Kidney tubule cell (primary cell): ENCODE measurements at places on chromosomes 6 and 20.

DNA sequence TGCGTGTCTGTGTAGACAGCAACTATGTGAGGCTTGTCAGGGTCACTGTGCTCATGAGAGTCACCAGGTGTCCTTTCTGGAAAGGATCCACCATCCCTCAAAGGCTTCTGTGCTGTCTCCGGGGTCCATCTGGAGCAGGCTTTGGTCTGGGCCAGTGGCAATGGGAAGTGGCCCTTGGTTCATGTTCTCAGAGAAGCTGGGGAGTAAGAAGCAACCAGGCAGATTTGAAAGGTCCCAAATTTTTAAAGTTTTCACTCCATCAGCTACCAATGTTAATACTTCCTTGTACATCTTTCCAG, 68.2 kb downstream of the GCNT2 start:
- DNase-seq = no peak

GRCh38 chr6:116385459-116385802, 14.7 kb downstream of the DSE start:
- peak; percentile 79 for DNase-seq

GRCh38 chr6:159941286-159942113, 27.4 kb upstream of the IGF2R start:
- peak; percentile 51 for DNase-seq

GRCh38 chr6:105112577-105112976, 67.2 kb downstream of the POPDC3 start:
- DNase-seq = no peak

- DNase-seq = peak; percentile 27
Measured at GRCh38 chr6:52489881-52490280, 69.7 kb downstream of the EFHC1 start.

- DNase-seq = no peak
Measured at GRCh38 chr6:134190883-134191282, 127.0 kb downstream of the SGK1 start.

DNA sequence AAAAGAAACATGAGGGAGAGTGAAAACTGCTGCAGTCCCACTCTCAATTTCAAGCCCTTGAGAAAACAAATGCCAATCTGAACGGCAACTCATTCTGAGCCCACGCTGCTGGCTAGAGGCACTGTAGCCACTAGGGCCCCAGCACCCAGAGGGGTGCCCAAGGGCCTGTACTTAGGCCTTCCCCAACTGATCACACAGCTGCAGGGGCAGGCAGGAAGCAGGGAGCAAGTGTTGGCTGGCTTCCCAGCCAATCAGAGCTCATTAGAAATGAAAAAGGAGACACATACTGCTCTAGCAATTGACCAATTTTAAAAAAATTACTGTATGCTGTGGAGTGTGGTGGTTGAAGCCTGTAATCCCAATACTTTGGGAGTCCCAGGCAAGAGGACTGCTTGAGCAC, 3.7 kb upstream of the BEND3 start:
- no peak for DNase-seq

- DNase-seq = no peak
Measured at GRCh38 chr6:138371452-138371711, 6.3 kb upstream of the SMIM28 start.

DNA sequence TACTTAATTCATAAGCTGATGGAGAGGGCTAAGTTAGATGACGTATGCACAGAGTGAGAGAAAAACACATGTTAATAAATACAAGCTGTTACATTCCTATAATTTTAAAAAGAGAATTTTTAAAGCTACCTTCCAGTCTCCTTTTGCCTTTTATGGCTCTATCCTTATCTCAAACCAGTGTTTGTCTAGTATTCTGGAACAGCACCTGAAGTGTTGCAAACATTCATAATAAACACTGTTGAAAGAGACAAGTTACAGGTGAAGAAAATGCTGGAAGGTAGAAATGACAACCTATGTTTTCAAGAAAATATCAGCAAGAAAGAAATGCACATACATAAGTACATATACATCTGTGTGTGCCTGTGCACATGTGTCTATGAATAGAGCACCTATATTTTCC, 409.1 kb downstream of the PKHD1 start:
- no peak for DNase-seq

DNA sequence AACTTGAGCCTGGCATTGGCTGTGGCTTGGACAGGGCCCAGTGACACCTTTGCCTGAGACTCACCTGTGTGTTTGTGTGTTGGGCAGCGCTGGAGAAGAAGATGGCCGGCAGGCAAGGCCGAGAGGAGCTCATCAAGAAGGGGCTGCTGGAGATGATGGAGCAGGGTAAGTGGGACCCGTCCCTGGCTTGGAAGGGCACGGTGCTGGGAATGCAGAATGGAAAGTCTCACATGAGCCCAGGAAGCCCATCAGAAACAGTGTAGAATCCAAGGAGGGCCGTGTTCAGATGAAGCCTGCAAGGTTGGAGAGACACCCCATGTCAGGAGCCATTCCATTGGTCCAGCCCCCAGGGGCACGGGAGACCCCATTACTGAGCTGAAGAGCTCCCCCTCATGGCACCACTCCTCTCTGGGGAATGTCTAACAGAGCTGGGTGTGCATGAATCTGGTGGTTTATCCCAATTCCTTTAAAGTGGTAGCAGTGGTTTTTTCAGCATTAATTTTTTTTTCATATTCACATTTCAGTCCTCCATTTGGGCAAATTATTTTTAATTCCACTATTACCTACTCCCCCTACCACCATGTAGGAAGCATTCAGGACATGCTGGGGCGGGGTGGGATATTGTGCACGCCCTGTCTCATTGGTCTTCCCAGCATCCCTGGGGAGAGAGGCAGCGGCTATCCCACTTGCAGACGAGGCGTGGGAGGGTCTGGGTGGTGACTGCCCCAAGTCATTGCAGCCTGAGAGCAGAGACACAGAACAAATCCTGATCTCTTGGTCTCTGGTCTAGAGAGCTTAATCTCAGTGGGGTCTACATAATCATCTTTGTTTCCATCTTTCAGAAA, 143.6 kb downstream of the PHACTR3 start:
- no peak for DNase-seq

GRCh38 chr20:52461582-52461981, 270.0 kb upstream of the ZFP64 start:
- no peak for DNase-seq

DNA sequence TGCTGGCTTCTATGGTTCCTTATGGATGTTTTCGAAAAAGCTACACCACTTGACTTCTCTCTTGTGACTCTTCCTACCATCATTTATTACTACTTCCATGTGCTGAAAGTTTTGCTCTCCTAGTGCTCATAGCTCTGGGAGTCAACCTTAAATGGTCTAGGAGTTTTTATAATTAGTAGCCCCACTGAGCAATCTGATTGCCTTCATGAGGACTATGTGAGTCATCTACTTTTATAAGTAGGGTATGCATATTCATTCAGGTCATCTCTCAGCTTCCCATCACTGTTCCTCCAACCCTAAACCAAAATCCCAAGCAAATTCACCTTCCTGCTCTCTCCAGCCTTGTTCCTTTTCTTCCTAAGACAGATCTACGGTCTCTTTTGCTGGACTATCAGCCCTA, 17.4 kb upstream of the FAXC start:
- DNase-seq = no peak

DNA sequence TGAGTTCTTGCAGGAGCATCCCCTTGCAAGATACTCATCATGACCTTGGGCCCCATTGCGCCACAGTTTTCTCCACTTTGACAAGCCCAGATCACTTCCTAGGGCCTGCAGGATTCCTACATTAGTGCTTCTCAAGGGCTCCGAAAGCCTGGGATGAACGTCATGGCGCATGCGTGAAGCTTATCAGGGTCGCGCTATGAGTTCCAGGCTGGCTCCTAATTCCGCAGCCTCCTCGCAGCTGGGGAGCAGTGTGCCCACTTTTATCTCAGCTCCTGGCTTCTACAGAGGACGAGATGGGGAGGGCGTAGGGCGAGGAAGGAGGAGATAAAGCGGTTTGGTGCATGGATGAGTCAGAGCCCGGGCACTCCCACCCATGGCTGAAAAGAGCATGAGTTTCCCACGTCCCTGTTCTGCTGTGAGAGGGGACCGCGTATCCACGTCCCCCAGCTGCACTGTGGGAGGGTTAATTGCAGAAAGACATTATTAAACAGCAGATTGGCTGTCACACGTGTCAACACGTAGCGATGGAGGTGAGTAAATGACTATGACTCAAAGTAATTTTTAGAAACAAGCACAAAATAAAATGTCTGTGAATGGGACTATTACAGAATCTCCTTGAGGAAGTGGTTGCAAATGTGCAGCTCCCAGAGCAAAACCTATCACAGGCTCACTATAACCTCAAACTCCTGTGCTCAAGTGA, 72.9 kb upstream of the DSP start:
- DNase-seq = peak; percentile 23

- DNase-seq = no peak
Measured at GRCh38 chr20:63091901-63092659, 85.3 kb upstream of the BHLHE23 start.

DNA sequence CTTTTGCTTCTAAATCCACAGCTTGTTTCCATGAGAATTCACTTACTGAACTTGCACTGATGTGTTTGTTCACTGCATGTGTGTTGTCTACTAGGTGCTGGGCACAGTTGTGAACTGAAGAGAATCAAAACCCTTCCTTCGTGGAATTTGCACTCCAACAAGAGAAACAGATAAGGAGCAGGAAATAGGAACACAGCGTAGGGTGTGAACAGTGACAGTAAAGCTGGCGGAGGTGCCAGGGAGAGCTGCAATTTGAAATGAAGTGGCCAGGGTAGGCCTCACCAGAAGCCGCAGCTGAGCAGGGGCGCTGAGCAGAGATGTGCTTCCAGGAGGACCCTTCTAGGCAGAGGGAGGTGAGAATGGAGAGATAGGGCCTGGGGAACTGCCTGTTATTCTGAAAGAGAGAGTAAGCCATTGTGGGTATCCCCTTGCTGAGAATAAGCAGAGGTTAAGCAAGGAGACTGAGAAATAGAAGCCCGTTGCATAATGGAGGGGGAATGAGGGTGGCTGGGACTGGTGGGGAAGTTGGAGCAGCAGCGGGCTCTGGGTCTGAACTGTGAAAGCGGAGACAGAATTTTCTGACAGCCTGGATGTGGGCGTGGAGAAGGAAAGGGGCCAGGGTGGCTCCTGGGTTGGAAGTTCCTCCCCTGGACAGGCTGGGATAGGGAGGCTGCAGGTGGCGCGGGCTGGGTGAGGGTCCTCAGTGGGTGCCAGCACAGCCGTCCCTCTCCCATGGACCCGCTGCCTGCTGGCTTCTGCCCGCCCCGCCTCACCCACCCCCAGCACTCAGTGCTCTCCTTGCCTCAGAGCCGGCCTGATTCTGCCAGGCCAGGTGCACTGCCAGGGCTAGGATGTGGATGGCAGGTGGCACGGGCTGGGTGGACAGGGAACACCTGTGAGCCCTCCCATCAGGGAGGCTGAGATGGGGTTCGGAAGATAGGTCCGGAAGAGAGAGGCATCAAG, 114.7 kb upstream of the AFDN start:
- no peak for DNase-seq

DNA sequence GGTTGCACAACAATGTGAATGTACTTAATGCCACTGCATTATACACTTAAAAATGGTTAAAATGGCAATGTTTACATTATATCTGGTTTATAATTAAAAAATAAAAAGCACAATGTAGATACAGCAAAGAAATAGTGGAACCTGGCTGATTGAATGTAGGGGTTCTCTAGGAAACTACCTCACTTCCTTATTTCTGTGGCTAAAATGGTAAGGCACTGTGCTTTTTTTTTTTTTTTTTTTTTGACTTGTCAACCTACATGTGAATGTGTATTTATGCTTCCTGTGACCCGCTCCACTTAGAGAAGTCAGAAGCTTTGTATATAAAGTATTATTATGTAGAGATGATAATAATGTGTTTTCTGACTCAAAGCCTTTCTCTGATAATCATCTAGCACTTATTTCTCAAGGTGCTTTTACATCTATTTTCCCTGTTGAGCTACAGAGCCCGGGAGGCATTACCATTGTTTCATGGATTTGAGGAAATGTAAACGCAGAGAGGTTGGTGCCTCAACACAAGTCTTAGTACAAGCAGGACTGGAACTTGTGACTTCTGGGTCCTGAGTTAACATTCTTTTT, 55.0 kb downstream of the SOX4 start:
- no peak for DNase-seq

GRCh38 chr20:45835329-45835765, 1.7 kb downstream of the SNX21 start:
- DNase-seq = no peak

DNA sequence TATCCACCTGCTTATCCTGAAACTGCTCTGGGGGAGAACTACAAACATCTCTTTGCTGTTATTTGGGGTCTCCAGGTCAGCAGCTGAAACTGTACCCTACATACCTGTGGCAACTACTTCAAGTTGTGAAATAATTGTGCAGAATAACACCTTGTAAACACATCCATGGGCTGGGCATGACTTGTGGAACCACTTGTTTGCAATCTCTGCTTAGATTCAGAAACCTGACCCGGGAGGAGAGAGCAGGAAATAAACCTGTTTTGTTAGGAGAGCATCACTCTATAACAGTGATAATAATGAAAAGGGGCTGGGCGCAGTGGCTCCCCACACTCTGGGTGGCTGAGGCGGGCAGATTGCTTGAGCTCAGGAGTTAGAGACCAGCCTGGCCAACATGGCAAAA, 183.1 kb downstream of the NFATC2 start:
- no peak for DNase-seq

- DNase-seq = no peak
Measured at GRCh38 chr20:43680981-43681380, 14.1 kb downstream of the MYBL2 start.

- DNase-seq = no peak
Measured at GRCh38 chr6:72290620-72291019, 331.2 kb upstream of the KCNQ5 start.

GRCh38 chr20:44067650-44068081, 119.3 kb downstream of the JPH2 start:
- no peak for DNase-seq

- peak; percentile 53 for DNase-seq
Measured at GRCh38 chr6:81944661-81945060, 192.2 kb upstream of the TENT5A start.

- no peak for DNase-seq
Measured at GRCh38 chr20:17859002-17859615, 109.5 kb downstream of the SNX5 start.

GRCh38 chr6:41519305-41519744, 26.9 kb upstream of the FOXP4 start:
- DNase-seq = no peak
